ENCODE measurements at places on chromosomes 5 and 9.

GRCh38 chr5:102865510-102866236, 110.6 kb downstream of the PAM start:
- DNase-seq = peak; percentile 34

- no peak for DNase-seq
These were observed 261.3 kb downstream of the CRB2 start for GRCh38 chr9:123617286-123617685.

- DNase-seq = no peak
These were observed 772.0 kb upstream of the FAM174A start for GRCh38 chr5:99763021-99763774.

GRCh38 chr5:149063017-149063687, at the start of gene SH3TC2:
Gene SH3TC2, minus strand, starts transcription at chr5:149063062. Its CDS starts 40 bp downstream, at chr5:149063022.
- DNase-seq = peak; percentile 20

DNA sequence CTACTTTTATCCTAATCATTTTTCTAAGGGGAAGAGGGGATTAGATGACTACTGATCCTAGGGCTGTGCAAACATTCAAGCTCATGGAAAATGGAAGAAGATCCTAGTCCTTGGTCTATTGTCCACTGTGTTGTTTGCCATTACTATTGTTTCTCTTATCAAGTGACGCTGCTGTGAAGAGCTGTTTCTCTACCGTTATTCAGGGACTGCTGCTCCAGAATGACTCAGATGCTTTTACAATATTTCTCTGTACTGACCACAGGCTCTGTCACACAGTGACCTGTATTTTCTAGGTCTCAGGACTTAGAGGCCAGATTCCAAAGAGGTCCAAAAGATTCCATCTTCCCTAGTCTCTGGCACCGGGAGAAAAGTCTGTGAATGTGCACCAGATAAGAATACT, 159.5 kb upstream of the CHD1 start:
- DNase-seq = no peak

DNA sequence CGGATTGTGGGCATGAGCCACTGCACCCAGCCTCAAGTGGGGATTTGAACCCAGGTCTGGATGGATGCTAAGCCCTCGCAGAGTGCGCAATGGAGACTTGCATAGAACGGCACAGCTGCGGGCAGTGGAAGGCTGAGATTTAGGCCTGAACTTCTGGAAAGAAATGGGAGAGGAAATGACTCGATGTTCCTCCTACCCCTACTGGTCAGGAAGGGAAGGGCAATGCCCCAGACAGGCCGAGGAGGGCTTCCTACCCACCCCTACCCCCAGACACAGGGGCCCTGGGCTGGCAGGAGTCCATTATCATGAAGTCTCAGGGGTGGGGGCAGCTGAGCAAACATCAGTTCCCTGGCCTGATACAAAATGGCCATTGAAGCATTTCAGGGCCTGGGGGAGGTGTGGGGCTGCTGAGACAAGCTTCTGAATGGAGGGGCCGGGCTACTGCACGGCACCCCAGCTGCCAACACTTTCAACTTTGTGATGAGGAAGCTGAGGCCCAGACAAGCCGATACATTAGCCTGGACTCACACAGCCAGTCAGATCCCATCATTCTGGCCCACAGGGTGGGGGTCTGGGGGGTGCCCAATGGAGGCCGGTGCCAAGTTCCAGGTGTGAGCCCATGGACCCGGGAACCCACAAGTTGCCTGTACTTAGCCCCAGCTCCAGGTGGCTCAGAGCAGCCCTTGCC, 13.5 kb upstream of the WDR38 start:
- DNase-seq = peak; percentile 55

- no peak for DNase-seq
These were observed 129.3 kb upstream of the SLC44A1 start for GRCh38 chr9:105114964-105115728.

GRCh38 chr9:33903157-33903780, 86.3 kb downstream of the UBE2R2 start:
- no peak for DNase-seq

GRCh38 chr5:7884491-7885267, 15.7 kb downstream of the MTRR start:
- DNase-seq = no peak

DNA sequence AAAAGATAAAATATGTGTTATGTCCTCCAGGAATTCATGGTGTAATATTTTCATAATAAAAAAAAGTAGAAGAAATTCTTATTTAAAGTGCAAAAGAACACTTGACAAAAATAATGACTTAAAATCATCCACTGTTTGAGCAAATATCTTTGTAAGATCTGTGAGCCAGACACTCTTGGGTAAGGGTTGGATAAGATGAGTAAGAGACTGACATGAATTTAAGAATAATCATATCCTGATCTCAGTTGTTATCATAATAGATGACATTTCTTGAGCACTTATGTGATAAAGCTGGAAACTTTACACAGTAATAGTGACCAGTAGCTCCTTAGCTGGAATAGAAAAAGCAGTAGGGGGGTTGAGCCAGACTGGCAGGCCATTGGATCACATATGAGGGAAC, 40.0 kb upstream of the ADRB2 start:
- no peak for DNase-seq
